ENCODE measurements at places on chromosomes 13 and 19.

GRCh38 chr19:33332248-33332647 is 29.9 kb upstream of the CEBPA start:
- DNase-seq = no peak

DNA sequence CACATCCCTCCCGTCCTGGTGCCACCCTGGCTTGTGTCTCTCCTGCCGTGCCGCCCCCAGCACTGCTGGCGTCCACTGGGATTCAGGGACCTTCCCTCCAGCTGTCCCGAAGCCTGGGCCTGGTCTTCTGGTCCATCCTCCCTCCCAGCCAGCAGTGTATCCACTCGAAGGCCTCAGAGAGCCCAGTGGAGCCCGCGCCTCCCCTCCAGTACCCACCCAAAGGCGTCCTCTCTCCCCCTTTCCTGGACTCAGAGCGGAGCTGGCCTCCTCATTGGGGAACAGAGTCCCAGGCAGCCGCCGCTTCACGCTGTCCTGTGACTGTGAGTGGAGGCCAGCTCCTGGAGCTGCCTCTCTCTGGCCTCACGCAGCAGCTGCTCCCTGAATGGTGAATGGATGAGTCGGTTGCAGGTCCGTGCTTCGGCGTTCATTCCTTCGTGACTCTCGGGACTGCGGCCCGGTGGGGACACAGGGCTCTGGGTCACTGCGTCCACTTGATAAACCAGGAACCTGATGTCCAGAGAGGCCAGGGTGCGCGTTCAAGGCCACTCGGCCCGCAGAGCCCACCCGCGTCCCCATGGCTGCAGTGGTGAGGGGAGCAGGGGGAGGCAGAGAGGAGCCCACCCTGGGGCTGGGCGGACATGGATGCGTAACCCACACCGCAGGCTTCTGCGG is 12.1 kb downstream of the ONECUT3 start:
- DNase-seq = no peak

- DNase-seq = no peak
Observed at GRCh38 chr19:1353144-1353543, 30.6 kb upstream of the NDUFS7 start.

- DNase-seq = no peak
Observed at GRCh38 chr13:59658738-59659330, 504.9 kb downstream of the DIAPH3 start.

DNA sequence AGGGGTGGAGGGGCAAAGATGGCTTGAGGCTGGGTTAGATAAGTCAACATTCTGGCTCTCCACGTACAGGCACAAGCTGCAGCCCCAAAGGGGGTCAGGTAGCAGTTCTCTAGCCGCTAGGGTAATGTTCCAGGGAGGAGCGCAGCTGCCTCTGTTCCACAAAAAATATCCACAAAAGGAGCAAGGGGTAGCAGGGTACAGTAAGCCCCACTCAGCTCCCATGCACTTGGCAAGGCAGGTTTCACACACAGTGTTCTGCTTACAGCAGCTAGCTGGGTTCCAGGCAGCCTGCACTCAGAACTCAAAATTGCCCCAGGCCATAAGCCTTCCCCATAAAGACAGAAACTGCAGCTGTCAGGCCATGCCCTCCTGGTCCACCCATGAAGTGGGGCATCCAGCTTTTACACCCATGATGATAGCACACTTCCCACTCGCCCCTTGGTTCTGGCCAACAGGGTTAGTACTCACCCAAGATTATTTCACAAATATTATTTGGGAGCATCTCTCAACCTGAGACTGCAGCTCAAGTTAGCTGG is 130.0 kb downstream of the CYSLTR2 start:
- no peak for DNase-seq

- no peak for DNase-seq
Observed at GRCh38 chr19:47230054-47230920, 712 bp downstream of the BBC3 start.

DNA sequence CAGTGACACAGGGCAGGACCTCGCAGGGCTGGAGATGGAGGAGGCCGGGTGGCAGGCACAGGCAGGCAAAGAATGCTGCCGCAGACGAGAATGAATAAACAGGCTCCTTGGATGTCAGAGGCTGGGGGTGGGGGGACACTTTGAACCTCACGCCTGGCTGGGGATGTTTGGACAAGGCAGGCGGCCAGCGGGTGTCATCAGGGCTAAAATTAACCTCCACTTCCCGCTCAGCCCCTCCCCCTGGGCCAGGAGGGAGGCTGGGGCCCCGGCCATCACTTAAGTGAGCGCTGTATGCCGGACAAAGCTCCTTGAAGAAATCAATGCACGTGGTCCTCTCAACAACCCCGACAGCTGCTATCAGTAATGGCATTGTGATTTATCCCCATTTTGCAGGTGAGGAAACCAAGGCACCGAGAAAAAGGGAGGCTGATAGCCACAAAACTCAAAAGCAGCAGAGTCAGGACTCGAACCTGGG is 10.3 kb upstream of the FUT5 start:
- no peak for DNase-seq

- DNase-seq = no peak
Observed at GRCh38 chr13:80685942-80686341, 345.0 kb upstream of the SPRY2 start.

DNA sequence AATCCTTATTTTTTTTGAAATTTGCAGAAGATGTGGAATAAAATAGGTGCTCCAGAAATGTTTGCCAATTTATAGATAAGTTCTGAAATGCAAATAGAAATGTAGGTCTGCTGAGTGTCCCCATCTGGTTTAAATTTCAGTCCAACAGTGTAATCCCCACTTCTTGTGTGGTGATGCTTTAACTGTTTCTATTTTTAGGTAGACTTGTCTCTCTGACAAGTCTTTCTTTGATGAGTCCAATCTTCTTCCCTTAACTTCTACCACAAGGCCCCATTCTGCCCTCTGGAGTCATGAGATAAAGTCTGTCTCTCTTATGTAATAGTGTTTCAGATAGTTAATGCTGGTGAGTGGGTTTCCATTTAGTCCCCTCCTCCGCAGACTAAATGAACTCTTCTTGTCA is 390.4 kb downstream of the RFC3 start:
- no peak for DNase-seq

DNA sequence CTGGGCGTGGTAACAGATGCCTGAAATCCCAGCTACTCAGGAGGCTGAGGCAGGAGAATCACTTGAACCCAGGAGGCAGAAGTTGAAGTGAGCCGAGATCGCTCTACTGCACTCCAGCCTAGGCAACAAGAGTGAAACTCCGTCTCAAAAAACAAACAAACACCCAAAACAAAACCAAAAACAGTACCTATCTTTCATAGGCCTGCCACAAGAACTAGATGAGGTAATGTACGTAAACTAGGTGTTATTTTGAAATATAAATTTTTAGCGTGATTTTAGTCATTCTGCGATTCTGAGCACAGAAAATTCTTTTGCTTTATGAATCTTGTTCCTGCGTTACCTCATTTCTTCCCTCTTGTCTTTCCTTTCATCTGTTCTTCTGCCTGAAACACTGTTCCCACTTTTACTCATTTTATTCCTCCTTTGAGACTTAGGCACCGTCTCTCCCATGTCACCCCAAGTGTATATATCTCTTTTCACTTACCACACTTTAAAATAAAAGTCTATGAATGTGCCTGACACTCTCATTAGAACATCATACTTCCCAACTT is 238.2 kb upstream of the HTR2A start:
- no peak for DNase-seq

GRCh38 chr13:98280176-98280510 is 103.1 kb upstream of the RNF113B start:
- no peak for DNase-seq

GRCh38 chr19:39306075-39306474 is 9.9 kb downstream of the IFNL1 start:
- no peak for DNase-seq

GRCh38 chr13:53241891-53242348 is 213.3 kb downstream of the OLFM4 start:
- DNase-seq = no peak

DNA sequence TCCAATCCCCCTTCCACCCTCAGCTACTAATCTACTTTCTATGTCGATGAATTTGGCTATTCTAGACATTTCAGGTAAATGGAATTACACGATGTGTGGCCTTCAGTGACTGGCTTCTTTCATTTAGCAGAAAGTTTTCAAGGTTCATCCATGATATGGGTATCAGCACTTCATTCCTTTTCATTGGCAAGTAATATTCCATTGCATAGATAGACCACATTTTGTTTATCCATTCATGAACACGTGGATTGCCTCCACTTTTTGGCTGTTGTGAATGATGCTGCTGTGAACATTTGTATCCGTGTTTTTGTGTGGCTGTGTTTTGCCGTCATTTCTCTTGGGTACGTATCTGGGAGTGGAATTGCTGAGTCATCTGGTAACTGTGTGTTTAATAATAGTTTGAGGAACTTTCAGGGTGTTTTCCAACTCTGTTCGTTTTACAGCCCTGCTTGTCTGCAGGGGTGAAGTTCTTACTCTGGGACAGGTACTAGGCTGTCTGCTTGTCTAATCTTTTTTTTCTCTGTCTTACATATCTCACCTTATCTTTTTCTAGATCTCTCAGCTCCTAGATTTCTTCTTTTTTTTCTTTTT is 32.5 kb downstream of the MARK4 start:
- peak; percentile 82 for DNase-seq

DNA sequence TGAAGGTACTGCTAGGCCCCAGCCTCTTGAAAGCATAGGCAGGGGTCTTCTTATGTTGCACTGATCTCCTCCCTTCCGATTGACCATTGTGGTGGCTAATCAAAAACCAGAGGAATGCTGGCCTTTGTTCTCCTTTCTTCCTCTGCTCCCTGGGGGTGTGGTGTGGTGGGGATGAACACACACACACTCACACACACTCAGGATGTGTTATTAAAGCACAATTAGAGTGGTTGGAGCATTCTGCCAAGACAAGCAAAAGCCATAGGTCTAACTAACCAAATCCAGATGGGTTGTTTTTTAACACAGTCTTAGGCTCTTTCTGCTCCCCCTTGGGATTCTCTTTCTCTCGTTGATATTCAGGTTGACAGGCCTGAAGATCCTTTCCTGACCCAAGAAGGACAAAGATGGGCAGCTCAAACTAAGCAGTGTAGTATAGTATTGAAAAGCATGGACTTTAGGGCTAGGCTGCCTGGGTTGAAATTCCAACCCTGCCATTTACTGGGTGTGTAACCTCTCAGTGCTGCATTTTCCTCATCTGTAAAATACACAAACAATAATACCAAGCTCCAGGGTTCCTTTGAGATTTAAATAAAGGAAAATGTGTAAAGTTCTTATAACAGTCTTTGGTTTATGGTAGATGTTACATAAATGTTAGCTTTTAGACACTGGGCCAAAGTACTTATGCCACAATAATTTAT is 25.5 kb upstream of the DGKH start:
- no peak for DNase-seq

DNA sequence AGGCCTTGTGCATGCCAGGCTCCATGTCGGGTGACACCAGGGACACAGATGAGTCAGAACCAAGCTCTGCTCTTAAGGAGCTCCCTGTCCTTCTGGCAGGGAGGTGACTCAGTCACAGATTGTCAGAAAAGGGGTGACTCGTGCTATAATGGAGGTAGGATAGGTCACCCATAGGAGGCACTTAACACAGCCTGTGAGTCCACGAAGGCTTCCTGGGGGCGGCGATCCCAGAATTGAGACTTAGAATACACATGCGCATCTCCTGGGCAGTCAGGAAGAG is 19.6 kb downstream of the FUZ start:
- DNase-seq = no peak

- no peak for DNase-seq
Observed at GRCh38 chr13:47639738-47640447, 361.2 kb downstream of the SUCLA2 start.

DNA sequence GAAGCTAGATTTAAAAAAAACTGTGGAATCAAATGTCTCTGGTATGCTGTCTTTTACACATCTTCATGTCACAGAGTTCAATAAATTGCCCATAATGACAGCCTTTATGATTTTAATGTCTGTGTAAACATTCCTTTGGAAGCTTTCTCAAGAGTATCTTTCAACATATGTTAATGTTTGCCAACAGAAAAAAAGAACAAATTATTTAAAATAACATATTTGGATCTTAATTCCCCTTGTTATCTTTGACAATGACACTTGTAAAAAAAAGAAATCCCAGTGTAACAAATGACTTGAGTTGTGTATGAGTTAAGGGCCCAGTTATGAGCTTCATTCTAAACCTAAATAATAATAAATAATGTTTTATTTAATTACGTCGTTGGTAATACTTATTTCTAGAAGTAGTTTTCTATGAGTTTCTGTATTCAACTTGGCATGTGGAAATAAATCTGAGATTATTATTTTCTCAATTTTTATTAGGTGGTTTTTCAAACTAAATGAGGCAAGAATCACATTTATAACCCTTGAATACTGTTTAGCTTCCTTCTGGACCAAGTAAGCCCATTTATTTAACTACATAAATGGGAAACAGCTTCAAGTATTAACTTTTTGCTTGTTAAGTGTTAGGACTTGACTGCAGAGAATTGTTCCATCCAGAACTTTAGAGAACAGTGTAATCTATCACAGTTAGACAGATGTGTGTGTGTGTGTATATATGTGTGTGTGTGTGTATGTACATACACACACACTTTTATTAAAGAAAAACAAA is 182.1 kb downstream of the POSTN start:
- DNase-seq = no peak

GRCh38 chr13:112754281-112755025 is 64.6 kb downstream of the ATP11A start:
- DNase-seq = no peak

DNA sequence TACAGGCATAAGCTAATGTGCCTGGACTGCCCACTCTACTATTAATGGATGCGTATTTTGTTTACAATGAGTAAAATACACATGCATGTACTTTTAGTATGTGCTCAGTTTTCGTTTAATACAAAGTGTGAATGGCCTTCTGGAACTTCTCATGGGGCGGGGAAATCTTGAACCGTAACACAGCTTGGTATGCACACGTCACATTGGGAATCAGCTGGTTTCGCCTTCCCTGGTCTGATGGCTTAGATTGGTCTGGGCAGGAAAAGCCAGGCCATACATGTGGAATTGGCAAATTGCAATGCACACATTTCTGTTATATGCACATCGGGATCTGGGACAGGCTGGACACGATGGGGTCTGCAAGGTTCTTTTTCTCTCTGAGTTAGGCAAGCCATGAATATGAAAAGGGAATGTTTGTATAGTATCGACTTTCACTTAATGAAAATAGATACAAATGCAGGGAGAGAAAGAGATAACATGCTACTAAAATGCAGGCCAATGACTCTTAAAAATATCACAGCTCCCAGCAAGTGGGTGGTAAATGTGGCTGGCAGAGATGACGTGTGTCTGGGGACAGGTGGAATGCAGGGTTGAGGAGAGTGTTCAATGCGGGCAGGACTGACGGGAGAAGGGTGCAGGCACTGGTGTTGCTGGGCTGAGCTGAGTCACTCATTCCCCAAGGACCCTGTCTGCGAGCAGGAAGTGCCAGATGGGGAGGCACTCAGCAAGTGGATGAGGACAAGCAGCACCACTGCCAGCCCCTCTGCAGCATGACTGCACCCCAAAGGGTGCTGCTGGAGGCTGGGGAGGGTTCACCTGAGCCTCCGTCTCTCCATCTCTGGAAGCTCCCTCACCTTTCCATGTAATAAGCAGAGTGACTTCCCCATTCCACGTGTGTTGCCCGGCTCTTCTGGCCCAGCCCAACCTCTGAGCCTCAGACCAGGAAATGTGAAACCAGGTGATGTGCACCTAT is 204.0 kb upstream of the GPR12 start:
- DNase-seq = no peak

Data from bone marrow (tissue), 2 donors.